ENCODE measurements at places on chromosomes 5 and 9.

DNA sequence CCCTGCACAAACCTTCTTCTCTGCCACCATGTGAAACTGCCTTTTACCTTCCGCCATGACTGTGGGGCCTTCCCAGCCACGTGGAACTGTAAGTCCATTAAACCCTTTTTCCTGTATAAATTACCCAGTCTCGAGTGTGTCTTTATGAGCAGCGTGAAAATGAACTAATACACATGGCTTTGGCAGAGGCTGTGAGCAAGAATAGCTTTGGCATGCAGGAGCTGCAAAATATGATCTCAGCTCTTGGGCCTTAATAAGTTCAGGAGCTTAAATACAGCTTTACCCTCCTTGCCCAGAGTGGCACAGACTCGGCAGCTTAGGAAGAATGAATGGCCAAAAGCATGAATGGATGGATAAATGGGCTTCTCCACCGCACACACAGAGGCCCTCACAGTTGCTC is 15.7 kb upstream of the SLC36A1 start:
- no peak for DNase-seq

- peak; percentile 88 for DNase-seq
Observed at GRCh38 chr5:102049517-102049916, 246.6 kb downstream of the SLCO4C1 start.

GRCh38 chr5:43371821-43372220 is 40.4 kb downstream of the CCL28 start:
- no peak for DNase-seq

DNA sequence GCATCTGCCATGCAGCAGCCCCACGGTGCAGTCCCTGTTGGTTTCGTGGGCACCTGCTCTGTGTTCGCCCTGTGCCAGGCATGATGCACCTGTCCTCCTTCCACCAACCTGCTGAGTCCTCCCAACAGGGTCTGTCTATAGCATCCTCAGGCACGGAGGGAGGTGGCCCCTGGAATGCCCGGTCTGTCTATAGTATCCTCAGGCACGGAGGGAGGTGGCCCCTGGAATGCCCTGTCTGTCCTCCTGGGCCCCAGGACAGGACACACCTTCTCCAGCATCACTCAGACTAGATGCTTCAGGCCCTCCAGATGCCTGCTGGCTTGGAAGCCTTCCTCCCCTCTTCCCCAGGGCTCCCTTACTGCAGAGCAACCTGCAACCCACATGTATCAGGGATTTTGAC is 9.9 kb upstream of the PHYHD1 start:
- no peak for DNase-seq

DNA sequence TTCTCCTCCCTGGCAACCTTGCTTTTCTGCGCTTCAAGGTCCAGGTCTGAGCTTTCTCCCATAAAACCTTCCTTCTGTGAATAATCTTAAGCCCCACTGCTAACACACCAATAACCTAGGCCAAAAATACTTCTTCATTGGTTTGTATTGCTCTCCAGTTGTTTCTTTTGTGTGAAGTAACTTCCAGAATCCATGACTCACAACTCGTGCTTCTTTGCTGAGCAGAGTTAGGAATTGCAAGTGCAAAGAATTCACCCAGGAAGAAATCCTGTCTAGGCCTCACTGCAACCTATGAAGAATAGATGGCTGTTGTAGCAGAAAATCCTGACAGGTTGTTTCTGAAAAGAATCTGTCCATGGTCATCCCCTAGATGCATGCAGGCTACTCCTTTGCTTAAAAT is 295.7 kb downstream of the MED10 start:
- DNase-seq = no peak

- peak; percentile 35 for DNase-seq
Observed at GRCh38 chr5:144467792-144468191, 297.1 kb downstream of the KCTD16 start.

GRCh38 chr5:56227691-56228090 is 5.4 kb downstream of the ANKRD55 start:
- no peak for DNase-seq

GRCh38 chr5:119789406-119790117 is 160.2 kb downstream of the FAM170A start:
- DNase-seq = no peak

- no peak for DNase-seq
Observed at GRCh38 chr9:6247266-6247665, 31.7 kb downstream of the IL33 start.

GRCh38 chr5:154276973-154277331 is 86.4 kb downstream of the GALNT10 start:
- no peak for DNase-seq

DNA sequence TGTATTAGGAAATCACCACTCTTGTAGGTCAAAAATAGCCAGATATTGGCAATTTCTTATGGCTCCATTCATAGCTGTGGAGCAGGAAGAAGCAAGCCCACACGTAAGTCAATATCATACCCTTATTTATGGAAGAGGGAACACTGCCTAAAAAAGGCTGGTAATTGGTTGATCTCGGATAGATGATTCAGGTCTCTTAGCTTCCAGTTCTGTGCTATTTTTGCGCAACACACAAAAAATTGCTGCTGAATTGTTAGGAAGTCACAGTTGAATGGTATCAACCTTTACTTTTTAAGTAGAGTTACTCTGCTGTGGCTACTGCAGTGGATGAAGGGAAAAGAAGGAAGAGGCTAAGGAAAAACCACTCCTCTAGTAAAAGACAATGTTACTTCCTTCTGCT is 168.8 kb downstream of the ARHGAP26 start:
- no peak for DNase-seq

GRCh38 chr5:145778144-145778900 is 56.8 kb downstream of the PRELID2 start:
- DNase-seq = no peak

DNA sequence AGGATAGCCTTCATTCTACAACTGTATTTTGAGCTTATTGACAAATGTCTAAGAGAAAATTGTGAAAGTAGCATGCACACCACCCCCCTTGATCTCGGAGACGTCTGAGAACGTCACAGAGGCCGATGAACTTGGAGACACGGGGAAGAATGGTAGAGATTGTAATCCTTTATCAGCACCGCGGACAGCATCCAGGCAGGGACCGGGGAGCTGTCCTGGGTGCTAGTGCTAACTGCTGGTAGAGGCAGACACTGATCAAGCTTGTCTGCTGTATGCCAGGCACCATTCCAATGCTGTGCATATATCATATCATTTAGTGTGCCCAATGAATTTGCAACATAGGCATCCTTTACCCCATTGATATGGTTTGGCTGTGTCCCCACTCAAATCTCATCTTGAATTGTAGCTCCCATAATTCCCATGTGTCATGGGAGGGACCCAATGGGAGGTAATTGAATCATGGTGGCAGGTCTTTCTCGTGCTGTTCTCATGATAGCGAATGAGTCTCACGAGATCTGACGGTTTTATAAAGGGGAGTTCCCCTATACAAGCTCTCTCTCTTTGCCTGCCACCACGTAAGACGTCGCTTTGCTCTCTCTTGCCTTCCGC is 98.8 kb downstream of the LHX2 start:
- no peak for DNase-seq

DNA sequence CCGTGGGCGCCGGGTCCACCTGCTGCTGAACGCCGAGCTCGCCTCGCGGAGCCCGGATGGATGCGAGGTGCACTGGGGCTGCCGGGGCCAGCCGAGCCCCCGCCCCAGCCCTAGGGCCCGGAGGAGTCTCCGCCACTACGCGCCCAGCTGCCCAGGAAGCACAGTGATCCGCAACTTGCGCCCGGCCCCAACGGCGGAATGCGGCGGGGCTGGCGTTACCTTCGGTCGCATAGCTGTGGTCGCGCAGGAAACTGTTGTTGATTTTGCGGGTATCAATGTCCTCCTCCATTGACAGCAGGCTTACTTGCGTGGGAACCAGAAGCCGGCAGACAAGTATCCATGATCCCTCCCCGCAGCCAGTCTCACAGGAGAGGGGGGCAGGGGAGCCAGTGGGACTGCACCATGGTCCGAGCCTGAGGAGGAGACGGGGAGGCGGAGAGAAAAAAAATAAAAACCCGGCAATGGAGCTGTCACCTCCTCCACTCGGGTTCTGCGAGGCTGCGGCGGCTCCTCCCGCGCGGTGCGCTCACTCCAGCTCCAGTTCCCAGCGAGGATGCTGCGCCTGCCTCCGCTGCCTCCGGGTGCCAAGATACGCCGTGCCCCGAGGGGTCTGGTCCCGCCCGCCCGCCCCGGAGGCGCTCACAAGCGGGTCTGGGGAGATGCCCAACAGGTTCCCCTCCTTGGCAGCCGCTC is 628 bp downstream of the PPP2R2B start:
- no peak for DNase-seq

- DNase-seq = no peak
Observed at GRCh38 chr9:96084331-96084734, 208.8 kb downstream of the ERCC6L2 start.

- DNase-seq = no peak
Observed at GRCh38 chr9:5389109-5389732, 48.5 kb downstream of the PLGRKT start.

DNA sequence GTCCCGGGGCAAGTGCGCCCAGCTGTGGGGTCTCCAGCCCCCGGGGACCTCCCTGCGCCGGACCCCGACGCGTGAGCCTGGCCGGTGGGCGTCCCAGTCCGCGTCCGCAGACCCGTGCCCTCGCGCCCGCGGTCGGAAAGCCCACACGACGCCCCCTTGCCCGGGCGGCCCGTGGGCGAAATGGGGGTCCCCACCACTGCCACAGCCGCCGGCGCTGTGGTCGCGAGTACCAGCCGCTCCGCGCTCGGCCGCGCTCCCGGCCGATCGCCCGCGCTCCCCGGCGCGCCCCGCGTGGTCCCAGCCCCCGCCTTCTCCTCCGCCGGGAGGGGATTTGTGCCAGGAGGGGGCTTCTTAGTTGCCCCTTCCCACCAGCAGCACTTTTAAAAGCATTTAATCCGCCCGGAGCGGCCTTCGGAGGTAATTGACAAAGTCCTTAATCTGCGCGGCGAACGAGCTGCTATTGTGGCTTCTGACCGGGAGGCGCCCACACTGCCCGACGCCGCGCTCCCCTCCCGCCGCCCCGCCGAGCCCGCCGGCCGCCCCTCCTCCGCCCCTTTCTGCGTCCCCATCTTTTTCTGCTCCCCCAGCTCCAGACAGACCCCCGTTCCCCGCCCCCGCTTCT is 469 bp upstream of the FIBCD1 start:
- DNase-seq = peak; percentile 12

DNA sequence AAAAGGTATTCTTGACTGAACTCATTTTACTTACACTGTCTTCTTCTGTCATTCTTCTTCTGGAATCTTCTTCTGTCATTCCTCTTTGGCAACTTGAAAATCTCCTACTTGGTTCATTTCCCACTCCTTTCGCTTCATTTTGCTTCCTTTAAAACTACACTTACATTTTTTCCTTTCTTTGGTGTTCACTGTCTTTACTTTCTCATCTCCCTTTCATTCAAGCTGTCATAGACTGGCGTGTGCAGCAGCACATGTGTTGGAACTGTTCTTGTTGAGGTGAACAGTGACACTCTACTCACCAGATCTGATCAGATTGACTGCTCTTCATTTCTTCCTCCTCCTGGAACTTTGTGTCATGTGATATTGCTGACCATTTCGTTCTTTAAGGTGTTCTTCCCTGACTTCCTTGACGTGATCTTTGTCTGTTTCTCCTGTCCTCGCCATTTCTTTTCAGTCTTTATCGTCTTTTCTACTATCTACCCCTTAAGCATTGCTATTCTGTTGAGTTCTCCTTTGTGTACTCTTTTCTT is 6.4 kb downstream of the DNAJC25 start:
- DNase-seq = no peak

DNA sequence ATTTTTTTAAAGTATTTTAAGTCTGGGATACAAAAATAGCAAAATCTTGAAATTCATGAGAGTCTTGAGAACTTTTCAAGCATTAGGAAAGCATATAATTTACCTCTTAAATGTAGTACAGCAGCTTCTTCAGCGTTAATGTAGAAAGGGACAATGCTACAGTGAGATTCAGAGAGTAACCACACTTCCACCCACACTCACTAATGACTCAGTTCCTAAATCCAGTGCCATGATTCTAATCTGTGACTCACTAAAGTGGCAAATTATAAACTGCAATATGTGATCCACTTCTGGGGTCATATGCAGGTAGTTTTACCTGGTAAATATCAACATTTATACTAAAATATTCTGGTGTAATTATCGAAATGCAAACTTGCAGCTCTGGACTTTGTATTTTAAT is 434.5 kb upstream of the TUSC1 start:
- no peak for DNase-seq

GRCh38 chr5:149860801-149861322 is 83.7 kb downstream of the PDE6A start:
- DNase-seq = no peak

DNA sequence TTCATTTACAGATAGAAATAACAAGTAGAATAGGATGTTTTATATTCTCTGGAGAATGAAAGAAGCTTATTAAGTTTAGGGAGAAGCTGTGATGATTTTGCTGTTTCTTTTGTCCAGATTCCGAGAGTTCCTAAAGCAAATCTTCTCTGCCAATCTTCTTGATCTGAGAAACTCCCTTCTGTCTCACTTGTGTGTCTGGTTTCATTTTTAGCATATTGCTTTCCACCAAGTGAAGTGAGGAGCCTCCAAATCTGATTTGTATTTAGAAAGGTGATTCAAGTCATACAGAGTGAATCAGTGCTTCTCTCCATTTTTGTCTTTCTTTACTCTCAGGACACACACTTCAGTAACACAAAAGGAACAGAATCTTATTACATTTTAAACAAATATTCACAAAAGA is 48.4 kb downstream of the STX17 start:
- no peak for DNase-seq

DNA sequence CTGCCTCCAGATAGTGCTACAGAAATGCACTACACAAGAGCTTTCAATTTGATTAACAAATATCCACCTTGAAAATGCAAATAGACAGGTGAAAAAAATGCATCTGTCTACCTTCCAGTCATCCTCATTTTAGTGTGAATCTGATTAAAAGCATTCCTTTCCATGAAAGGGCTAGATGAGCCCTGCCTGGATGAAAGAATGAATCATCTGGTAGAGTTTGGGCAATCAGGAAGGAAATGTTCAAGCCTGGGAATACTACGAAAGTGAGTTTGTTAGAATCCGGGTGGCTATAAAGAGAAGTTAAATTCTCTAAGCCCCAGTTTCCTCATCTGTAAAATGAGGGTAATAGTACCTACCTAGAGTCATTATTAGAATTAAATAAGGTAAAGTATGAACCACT is 142.6 kb downstream of the FAM114A2 start:
- no peak for DNase-seq

DNA sequence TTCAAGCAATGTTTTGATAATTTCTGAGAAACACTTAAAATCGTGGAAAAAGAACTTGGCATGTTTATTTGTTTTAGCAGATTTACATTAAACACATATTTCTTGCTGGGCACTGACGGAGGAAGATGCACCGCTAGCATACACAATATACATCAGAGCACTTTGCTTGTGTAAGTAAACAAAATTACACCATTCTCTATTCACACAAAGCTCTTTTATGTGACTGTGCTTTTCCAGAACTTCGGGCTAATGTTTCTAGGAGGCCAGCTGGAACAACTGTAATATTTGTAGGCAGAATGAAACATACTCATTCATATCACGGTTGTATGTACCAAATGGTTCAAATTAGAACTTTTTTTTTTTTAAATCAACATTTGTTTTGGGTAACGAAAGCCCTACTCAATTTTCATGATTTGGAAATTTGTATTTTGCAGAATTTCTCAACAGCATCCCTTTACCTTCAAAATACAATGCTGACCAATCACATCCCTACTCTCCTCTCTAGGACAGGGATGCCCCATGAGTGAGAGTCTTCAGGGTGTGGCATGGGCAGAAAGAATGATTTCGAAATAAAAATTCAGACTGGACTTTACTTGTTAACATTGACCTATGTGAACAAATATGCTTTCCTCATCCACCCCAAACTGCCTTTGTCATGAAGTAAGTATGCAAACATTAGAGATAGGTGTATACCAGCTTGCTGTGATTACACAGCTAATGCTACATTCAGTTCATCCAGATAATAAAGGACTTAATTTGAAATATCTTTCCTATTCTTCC is 425.1 kb downstream of the BNC2 start:
- no peak for DNase-seq

Measured in NCI-H510A treated with DMSO at 0.1 percent for 48 hours (cell line).